ENCODE measurements at places on chromosomes 3 and 15.
A peak's percentile ranks its signal among the peaks of the same experiment; 100 is the strongest.

GRCh38 chr3:46711305-46711704, 6.4 kb downstream of the PRSS50 start:
- no peak for DNase-seq

DNA sequence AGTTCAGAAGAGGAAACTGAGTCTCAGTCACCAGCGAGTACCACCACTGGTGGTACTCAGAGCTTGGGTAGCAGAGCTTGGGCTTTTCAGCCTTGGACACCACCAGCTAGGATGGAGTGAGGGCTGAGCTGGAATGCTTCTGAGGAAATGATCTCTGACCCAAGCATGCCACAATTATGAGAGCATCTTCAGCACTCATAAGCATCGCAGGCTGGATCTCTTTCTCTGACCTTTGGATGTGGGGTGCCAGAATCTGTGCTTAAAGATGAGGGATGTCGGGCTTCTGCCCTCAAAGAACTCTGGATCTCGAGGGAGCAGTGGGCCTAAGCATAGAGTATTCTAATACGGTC, 36.4 kb downstream of the ZNF710 start:
- no peak for DNase-seq

- peak; percentile 72 for DNase-seq
Observed at GRCh38 chr3:69250014-69250413, 127.6 kb upstream of the LMOD3 start.

GRCh38 chr15:72916897-72917296, 133.3 kb upstream of the ADPGK start:
- no peak for DNase-seq

- no peak for DNase-seq
Observed at GRCh38 chr3:190180268-190180667, 59.6 kb upstream of the P3H2 start.

- DNase-seq: no peak
Observed at GRCh38 chr3:43094851-43095250, 11.0 kb downstream of the POMGNT2 start.

- no peak for DNase-seq
Observed at GRCh38 chr15:88142121-88142520, 114.4 kb downstream of the NTRK3 start.

DNA sequence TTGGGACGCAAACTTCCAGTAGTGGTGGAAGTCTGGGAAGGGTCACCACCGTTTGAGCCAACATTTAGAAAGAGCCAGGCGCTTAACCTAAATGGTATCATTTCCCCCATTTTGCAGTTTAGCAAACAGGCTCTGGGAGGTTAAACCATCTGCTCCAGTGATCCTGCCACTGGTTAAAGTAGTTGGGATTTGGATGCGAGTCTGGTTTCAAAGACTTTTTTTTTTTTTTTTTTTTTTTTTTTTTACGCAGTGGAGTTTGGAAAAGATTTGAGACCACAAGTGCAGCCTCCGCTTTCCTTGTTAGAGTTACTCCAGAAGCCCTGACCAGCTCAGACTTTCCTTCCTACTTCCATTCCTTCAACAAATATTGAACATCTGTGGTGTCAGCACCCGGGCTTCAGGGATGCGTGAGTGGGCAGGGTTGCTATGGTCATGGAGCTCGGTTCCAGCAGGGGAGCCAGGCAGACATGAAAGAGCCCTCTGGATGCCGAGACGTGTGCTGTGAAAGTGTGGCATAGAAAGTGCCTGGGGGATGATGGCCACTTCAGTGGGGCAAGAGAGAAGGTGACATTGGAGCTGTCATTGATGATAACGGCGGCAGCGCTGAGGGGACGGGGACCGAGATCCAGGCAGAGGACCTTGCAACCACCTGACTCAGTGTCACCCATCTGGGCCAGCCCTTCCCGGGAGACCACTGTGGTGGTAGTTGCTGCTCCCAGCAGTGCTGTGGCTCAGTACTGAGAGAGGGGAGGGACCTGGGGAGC, 1.1 kb upstream of the RNU6-1 start:
- no peak for DNase-seq

- peak; percentile 76 for DNase-seq
Observed at GRCh38 chr15:85582131-85583079, 202.0 kb downstream of the AKAP13 start.

GRCh38 chr15:88701561-88702095, 62.8 kb downstream of the ISG20 start:
- peak; percentile 47 for DNase-seq

DNA sequence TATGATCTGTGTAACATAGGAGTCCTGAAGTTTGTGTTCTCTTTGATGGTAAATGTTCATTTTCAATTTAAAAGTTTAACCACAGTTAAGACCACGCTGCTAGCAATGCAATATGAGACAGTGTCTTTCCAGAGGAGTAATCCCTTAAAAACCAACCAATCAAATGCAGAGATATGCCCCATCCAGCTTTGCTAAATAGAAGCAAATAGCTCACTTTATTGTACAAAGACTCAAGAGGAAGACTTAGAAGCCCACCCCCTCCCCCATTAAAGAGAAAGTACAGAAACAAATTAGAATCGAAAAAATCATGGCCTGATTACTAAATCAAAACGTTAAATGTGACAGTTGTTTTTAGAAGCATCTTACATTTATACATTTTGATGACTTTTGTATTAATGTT, 2.1 kb upstream of the ANP32A start:
- DNase-seq: no peak

DNA sequence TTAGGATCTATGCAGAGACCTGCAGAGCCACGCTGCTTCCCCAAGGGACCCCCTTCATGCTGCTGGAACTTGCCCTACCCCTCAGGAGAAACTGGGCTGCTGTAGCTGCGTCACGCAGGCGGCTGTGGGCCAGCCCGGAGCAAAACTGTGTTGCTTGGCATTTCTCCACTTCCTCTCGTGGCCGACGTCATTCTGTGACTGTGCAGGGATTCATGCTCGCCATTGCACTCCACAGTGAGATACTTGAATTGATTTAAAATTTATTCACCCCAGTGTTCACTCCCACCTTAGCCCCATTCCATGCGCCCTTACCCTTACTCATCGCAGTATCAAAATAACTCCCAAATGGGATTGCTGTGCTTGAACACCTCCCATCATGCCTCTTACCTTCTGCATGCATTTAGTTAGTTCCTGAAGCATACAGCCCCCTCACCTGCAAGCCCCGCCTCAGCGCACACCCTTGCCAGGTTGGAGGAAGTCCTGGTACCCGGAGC, 45.7 kb downstream of the TMEM44 start:
- DNase-seq: no peak

DNA sequence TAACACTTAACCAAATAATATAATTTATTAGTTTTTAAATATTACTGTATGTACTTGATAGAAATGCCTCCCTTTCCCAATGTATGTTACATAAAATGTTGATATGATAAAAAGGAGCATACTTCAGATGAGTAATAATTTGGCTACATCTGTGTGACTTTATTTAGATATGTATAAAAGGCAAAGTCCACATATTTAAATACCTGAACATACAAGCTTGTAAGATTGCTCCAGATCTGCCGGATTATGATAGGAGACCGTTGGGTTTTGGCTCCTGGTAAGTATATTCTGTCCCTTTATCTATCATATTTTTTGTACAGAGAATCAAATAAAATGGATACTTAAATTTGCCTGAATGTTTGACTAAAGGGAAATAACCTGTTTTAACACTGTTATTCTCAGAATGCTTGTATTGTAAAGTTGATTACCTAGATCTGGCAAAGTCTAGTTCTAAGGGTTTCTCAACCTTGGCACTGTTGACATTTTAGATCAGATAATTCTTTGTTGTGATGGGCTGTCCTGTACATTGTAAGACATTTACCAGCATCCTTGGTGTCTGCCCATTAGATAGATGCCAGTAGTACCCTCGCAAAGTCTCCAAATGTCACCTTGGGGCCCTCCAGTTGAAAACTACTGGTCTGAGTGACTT, 38.5 kb downstream of the LRCH3 start:
- DNase-seq: no peak

DNA sequence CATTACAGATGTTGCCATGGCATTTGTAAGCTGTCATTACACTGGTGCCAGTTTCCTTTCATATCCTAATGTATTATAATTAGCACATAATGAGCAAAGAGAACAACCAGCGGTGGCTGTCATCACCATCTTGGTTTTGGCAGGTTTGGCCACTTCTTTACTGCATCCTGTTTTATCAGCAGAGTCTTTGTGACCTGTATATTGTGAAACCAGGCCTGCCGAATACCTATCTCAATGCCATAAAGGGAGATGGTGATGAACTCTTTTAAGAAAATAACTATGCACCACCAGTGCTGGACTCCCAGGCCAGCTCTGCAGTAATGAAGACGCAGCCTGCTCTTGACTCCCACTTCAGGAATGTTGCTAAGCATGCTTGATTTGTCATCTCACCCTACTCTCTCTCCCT, 458.1 kb upstream of the NR2F2 start:
- no peak for DNase-seq

GRCh38 chr3:16426665-16427064, 86.8 kb downstream of the RFTN1 start:
- no peak for DNase-seq

GRCh38 chr3:144480416-144480919, 508.8 kb downstream of the DIPK2A start:
- DNase-seq: no peak

GRCh38 chr3:27589795-27590194, 105.6 kb upstream of the SLC4A7 start:
- no peak for DNase-seq

GRCh38 chr3:58150810-58151199, 60.0 kb downstream of the DNASE1L3 start:
- no peak for DNase-seq

- DNase-seq: no peak
Observed at GRCh38 chr3:98733053-98733811, 29.9 kb upstream of the ST3GAL6 start.

DNA sequence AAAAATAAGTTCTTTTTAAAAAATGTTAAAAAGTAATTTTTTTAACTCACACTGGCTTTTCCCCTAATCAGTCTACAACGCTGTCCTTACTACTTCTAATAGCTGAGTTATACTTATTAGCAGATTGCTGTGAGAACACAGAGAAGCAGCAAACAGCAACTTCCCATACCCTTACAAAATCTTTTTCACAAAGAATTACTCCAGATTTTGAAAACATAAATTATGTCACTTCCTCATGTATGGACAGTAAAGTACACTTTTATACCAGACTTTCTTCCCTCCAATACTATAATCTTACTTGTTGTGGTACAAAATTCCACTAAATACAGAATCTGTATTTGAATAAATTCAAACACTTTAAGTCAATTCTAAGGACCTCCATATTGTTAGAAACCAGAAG, 2.1 kb downstream of the PHC3 start:
- no peak for DNase-seq

DNA sequence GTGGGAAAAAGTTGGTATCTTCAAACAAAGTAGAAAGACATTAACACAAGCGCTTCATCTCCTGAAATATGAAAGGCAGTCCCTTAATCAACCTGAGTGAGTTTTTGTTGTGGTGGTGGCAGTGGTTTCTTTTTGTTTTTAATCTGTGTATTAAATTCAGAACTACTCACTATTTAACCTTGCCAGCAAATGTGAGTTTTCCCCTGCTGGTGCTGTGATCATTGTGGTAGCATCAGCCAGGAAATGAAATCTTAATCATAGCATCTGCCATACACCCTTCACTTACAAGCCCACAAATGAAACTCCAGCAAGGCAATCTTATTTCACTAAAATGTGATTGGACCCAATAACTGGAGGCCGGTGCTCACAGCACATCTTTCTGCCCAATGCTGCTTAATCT, 229.7 kb downstream of the SHOX2 start:
- no peak for DNase-seq

GRCh38 chr15:65937476-65937875, 68.2 kb downstream of the RAB11A start:
- no peak for DNase-seq

DNA sequence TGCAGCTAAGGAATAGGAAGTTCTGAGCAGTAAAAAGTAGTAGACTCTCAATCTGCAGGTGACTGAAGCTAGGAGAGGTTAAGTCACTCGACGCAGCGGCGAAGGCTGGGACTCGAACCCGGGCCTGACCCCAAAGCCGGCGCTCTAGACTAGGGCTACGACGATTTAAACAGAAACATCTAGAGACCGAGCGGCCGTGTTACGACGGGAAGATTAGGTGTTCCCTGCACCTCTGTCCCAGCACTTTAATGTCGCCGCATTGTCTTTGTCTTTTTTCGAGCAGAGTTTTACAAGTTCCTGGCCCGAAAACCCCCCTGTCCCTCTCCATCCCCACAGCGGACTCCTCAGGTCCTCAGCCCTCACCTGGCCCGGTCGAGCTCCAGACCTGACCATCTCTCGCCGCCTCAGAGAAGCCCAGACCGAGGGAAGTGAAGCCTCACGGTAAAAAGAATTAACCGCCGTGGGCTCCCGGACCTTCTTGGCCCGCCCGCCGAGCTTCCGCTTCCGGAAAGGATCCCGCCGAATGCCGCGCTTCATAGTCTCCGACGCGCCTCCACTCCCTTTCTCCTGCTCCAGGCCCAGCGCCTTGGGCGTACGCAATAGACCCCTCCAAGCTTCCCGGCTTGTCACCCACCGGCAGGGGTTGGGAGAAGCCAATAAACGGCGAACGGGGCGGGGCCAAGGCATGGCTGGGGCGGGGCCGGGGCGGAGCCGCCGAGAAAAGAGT, at the start of gene CCDC14:
Gene CCDC14 (minus strand): TSS at position 449 of the 727 bp plus-strand sequence. CDS start 56 bp downstream, at position 393.
- DNase-seq: peak; percentile 78

DNA sequence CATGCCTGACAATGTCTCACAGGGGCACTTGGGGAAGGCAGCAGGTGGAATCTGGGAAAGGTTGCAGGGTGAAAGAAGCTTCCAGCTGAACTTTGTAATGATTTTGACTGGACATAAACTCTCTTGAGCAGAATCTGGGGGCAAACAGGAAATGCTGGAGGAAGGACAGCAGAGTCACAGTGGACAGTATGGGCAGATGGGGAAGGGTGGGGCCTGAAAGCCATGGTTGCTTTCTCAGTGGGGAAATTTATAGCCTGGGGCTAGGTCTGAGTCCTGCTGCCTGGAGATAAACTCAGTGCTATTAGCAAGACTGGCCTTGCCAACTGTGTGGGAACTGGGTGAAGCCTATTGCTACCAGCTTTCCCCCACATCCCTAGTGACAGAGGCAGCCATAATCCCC, 203.2 kb downstream of the OSBPL10 start:
- no peak for DNase-seq

GRCh38 chr3:123340336-123340735, 108.6 kb downstream of the ADCY5 start:
- no peak for DNase-seq

DNA sequence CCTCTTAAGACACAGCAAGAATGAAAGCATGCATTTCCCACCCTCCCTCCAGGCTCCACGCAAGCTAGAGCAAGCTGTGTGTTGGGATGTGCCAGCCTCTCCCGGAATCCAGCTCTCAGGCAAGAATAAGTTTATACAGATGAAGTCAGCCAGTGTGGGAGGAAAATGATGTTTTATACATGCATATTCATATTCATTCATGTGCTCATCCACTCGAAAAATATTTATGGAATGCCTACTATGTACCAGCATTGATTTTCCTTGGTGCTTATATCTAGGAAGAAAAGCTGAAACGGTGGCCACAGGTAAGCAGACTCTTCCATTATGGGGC, 62.7 kb downstream of the KLHL6 start:
- DNase-seq: no peak

All from activated CD4-positive, alpha-beta memory T cell treated with anti-CD3 and anti-CD28 coated beads, Interleukin-2, amount 10 ng/mL, durations not matched to agents 7 days and 5 days (primary cell).